Occipital lobe (tissue), 3 donors: ENCODE measurements at places on chromosomes 11 and 22.

GRCh38 chr22:36151006-36151595 lies 9.5 kb downstream of the APOL3 start:
- DNase-seq: no peak

- no peak for DNase-seq
Measured at GRCh38 chr11:125968354-125968753, 22.5 kb downstream of the VSIG10L2 start.

- DNase-seq: no peak
Measured at GRCh38 chr11:88284336-88285050, 53.0 kb downstream of the CTSC start.

DNA sequence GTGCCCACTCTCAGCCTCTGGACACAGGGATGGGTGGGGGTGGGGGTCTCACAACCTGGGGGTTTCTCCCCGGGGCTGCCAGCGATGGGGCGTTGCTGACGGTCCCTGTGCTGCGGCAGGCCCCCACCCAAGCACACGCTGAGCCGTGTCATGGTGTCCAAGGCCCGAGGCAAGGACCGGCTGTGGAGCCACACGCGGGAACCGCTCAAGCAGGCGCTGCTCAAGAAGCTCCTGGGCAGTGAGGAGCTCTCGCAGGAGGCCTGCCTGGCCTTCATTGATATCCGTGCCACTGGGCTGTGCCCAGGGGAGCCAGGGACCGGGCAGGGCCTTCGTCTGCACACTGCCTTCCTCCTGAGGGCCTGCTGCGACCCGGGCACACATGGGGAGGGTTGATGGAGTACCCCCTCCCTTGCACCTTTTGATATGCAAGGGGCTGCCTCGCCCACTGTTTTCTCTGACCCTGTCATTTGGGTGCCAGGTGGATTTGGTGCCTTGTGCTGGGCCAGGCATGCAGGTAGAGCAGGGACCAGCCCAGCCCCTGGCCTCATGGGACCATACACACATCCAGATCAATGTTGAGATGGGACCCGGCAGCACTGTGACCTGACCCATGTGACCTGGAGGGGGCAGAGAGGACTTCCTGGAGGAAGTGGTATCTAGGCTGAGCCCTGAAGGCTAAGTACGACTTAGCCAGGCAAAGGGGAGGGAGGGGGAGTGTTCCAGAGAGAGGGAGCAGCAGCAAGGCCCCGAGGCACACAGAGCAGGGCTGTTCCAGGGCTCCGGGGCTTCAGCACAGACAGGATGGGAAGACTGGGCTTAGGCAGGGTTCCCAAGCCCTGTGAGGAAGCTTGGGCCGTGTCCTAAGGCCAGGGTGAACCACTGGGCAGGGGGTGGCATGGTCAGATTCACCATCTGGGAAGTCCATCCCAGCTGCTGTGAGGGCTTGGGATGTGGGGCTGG lies 75.2 kb downstream of the MYO7A start:
- no peak for DNase-seq

GRCh38 chr22:26310616-26311015 lies 118.4 kb upstream of the ASPHD2 start:
- no peak for DNase-seq

DNA sequence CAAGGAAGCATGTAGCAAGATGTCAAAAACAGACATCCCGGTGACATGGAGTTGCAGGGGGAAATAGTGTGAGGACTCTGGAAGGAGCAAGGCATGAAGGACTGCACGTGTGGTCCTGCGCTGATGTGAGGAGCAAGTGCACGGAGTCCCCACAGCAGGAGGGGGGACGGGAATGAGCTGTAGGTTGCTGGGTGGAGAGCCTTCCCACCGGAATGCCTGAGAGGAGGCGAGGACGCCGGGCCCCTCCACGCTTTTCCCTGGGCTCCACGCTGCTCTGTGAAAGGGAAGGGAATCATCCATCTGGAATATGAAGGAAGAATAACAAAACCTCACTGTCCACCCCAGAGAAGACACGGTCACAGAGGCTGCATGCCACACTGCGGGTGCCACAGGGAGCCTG lies 23.6 kb upstream of the EFCAB6 start:
- no peak for DNase-seq

DNA sequence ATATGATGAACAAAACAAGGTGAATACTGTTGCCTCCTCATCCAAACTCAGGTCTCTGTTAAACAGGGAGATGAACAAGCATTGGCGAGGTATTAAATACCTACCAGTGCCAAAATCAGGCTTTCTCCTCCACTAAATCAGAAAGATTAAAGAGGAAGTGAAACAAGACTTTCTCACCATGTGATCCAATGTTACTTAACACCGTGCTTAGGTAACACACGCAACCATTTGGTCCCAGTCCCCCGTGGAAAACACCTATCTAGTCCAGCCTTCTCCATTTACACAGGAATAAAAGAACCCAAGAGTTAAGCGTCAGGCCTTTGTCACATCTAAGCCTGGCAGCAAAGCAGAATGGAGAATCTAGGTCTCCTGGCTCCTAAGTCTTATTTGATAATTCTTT lies 34.5 kb downstream of the TENM4 start:
- DNase-seq: no peak

DNA sequence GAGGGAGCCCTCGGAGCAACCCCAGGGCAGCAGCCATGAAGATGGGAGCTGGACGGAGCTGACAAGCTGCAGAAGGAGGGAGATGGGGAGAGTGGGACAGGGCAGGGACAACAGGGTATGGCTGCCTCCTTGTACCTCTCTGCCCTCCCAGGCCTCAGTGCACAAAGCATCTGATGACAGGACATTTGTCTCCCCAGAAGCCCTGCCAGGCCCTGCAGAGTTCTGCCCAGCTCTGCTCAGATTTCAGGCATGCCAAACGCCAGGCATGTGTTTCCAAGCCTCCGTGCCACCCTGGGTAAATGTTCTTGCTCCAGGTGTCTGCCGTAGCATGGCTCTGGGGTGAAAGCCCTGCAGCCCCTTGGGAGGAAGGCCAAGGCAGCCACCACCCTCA lies 1.1 kb upstream of the IFITM10 start:
- DNase-seq: no peak
